HFFc6 (cell line): ENCODE measurements at places on chromosomes 16 and 17.

DNA sequence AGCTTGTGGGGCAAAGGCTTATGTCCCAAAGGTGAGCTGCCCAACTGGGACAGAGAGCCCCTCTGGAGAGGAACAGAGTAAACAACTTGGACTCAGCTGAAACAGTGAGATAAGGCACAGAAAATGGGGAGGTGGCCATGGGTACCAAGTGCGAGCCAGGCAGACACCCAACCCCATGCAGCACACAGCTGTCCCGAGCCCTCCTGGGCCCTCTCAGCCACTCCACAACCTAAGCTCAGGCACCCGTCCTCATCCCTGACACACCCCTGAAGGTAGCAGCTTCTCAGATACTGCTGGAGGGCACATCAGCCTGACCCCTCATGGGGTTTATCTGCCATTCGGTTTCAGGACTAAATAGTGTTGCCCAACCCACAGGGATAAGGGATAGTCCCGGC is 4.8 kb upstream of the GFOD2 start:
- DNase-seq = no peak

- no peak for DNase-seq
These were observed 129.7 kb downstream of the KCNJ2 start for GRCh38 chr17:70298929-70299531.

DNA sequence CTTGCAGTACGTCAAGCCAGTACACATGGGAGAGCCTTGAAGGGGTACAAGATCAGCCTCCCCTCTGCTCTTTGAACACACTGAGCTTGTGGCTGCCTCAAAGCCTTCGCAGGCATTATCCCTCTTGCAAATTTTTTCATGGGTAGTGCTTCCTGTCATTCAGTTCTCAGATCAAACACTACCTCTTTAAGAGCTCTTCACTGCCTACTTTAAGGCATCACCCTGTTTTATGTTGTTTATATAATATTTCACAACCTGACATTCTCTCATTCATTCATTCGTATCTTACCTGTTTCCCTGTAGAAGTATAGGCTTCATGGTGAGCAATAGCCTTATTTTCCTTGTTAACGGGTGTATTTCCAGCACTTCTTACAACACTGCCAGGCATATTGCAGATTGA is 269.1 kb downstream of the CDH13 start:
- DNase-seq = no peak

DNA sequence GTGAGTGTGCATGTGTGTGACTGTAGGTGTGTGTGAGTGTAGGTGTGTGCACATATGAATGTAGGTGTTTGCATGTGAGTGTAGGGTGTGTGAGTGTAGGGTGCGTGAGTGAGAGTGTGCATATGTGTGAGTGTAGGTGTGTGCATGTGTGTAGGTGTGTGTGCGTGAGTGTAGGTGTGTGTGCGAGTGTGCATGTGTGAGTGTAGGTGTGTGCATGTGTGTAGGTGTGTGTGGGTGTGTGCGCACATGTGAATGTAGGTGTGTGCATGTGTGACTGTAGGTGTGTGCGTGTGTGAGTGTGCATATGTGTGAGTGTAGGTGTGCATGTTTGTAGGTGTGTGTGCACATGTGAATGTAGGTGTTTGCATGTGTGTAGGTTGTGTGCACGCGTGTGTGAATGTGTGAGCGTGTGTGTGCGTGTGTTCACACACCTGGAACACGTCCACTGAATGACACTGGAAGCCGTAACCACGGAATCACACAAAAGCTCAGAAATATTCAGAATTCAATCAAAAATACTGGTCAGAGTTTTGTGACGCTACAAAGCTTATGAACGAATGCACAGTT is 30.6 kb downstream of the MRM3 start:
- DNase-seq = no peak

GRCh38 chr17:43517615-43518386 is 28.3 kb downstream of the ETV4 start:
- peak; percentile 54 for DNase-seq

- no peak for DNase-seq
These were observed 4.2 kb downstream of the FOXC2 start for GRCh38 chr16:86570558-86571529.

GRCh38 chr17:80270836-80271235 is 10.2 kb downstream of the RNF213 start:
- peak; percentile 16 for DNase-seq

DNA sequence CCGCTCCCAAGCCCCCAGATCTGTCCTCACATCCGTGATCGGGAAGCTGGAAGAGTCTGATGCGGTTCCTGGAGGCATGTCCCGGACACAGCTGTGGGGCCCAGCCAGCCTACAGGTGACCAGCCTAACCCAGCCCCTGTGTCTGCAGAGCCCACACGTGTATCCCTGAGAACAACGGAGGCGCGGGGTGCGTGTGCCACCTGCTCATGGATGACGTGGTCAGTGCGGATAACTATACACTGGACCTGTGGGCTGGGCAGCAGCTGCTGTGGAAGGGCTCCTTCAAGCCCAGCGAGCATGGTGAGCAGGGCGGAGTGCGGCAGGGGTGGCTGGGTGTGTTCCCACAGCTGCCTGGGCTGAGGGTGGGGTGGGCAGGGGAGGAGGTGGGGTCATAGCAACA is 30.9 kb downstream of the IL4R start:
- no peak for DNase-seq

GRCh38 chr16:50683689-50684374 is 2.7 kb upstream of the SNX20 start:
- no peak for DNase-seq

DNA sequence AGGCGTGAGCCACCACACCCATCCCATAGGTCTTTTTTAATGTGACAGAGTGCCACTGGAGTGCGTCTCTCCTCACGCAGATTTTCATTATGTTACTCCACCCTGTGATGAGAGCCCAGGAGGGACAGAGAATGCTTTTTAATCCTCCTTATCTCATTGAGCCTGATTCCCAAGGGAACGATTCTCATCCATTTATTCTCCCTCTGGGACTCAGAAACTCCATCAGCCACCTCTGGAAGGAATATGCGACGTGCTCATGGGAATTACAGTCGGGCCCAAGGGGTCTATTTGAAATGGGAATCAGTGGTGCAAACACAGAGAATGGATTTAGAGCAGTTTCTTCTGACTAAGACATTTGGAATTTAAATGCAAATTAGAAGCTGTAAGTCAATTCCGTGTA is 155.9 kb upstream of the HSBP1 start:
- DNase-seq = no peak

DNA sequence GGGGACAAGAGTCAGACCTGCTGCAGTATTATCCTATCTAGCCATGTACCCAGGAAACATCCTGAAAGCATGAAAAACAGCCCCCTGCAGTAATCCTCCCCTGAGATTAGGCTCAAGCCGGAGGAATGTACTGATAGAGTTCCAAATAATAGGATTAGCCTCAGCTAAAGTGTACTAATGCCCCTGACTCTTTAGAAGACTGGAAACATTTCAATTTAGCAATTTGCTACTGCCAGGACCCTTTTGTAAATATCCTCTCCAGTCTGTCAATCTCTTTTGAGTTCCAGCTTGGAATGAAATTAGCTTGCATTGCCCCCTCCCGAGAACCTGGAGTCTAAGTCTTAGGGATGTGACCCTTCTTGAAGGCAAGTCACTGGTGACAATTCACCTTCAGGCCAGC is 110.8 kb upstream of the DNAH9 start:
- no peak for DNase-seq

- no peak for DNase-seq
These were observed 74.4 kb downstream of the WSB1 start for GRCh38 chr17:27368151-27368795.

DNA sequence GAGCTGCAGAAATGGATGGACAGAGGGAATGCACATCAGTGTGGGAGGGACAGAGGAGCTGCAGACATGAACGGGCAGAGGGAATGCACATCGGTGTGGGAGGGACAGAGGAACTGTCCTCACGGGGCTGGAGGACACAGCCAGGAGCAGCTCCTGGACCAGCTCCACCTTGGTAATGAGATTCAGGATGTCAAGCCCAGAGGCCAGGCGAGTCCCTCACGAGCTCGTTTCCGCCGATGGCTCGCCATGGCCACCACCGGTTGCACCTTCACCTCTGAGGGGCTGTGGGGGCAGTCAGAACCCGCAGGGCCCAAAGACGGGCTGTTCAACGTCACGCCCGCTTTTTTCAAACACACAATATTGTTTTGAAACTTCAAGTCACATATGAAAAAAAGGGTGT is 56.2 kb downstream of the RPH3AL start:
- no peak for DNase-seq

GRCh38 chr17:56919717-56920116 is 5.9 kb upstream of the TRIM25 start:
- DNase-seq = no peak

DNA sequence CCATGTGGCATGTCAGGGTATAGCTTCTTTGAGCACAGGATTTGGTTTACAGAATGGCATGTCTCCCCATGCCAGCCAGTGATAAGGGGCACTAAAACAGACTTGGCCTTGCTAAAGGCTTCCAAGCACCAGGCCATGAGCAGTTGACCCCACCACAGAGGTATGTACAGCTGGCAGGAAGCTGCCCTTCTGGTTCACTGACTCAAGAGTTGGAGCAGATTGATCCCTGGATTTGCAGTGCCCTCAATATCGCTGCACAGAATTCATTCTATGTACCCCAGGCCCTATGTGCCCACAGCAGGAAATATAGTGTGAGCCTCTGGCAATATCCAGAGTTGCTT is 24.3 kb downstream of the HLF start:
- no peak for DNase-seq

DNA sequence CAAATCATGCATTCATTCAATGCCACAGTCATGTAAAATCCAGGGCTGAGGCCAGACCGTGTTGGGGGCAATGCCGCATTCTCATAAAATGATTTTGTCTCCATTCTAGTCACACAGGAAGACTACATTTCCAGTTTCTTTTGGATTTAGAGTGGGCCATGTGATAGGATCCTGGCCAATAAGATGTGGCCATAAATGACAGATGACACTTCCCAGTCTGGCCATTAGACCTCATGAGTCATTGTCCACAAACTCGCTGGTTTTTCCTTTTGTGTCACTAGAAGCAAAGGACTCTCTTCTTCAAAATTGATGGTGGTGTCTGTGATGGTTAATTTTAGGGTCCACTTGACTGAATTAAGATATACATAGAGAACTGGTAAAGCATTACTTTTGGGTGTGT is 352.3 kb downstream of the UTP18 start:
- DNase-seq = no peak
